Esophagus squamous epithelium (tissue), 5 donors: ENCODE measurements at places on chromosomes 7 and 10.

- DNase-seq = no peak
Measured at GRCh38 chr7:31487071-31487470, 26.8 kb upstream of the ITPRID1 start.

- no peak for DNase-seq
Measured at GRCh38 chr7:82443547-82444219, at the start of gene CACNA2D1. Gene CACNA2D1, minus strand, starts transcription at chr7:82443777.

DNA sequence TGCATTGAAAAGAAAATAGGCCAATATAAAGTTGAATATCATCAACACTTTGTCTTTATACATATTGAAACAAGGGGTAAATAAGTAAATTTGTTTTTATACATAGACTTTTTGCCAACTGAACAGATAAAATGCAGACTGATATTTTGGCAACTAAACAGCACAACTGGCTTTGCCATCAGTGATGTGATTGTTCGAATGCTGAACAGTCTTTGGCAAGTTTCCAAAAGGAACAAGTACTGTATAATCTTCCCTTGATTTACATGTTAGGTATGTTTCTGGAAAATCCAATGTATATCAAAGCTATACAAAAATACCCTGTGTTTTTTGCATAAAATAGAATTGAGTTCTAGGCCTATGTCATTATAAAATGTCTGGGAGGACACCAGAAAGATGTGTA lies 18.2 kb upstream of the ANKRD1 start:
- no peak for DNase-seq

- no peak for DNase-seq
Measured at GRCh38 chr7:27587429-27587828, 75.3 kb downstream of the HIBADH start.

DNA sequence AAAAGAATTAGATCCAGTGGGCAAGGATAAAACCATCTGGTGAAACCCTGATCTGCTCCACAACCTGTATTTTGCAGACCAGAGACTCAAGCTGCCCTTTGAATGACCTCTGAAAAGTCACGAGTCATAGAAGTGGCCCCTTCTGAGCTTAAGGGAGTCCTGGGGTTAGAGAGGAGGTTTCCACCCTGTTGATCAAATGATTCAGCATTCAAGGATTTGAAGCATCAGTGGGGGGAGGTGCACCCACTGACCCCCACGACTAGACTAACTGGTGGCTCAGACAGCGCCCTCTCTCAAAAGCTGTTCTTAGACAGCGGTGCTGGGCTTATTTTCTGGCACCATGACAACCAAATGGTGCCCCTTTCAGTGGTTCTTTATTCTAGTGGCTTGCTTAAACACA lies 44.3 kb downstream of the PLCE1 start:
- no peak for DNase-seq

DNA sequence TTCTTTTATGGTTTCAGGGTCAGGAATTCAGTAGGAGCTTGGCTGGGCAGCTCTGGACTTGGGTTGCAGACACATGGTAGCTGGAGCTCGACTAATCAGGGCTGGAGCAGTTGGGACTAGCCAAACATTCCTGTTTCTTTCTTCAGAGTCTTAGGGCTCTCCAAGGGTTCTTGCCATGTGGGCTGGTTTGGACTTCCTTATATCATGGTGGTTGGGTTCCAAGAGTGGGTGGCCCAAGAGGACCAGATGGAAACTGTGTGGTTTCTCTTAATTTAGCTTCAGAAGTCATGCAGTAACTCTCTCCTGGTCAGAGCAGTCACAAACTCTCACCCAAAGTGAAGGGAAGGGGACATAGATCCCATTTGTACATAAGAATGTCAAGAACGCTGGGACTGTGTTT lies 270.1 kb upstream of the FZD1 start:
- no peak for DNase-seq

- no peak for DNase-seq
Measured at GRCh38 chr10:66394342-66395063, 531.3 kb upstream of the LRRTM3 start.

- DNase-seq = no peak
Measured at GRCh38 chr10:100370714-100371481, 23.9 kb downstream of the SCD start.

DNA sequence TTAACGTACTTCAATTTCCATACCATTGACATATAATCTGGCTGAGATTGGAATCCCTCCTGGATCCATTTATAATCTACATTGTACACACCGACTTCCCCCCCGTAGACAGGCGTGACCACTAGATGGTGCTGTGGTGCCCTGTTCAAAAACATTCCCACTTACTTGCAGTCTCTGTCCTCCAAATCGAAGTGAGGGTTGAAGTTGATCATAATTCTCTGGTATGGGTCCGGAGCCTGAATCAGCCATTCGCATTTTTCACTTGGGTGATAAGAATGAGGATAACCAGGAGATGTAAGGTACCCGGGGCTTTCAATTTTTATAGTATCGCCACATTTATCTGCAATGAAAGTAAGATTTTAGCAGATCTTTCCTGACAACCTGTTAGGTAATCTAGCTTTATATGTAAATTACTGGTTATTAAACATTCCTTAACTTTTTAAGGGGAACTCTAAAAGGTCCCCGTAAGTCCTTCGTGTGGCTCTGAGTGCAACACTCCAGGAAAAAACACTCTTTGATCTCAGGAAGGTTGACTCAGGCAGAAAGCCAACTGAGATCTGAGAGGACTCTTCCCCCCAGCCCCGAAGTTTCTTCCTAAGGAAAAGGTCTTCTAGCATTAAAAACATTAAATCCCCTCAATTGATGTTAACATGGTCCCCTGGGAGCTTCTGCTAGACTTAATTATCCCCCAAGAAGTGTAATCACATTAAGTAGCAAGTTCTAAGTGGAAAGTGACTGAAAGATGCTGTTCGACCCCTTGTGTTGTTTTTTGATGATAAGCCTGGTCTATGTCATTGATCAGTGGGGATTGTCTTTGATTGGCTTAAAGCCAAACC lies 3.7 kb downstream of the NRP1 start:
- no peak for DNase-seq

GRCh38 chr7:48296966-48297365 lies 125.7 kb downstream of the ABCA13 start:
- no peak for DNase-seq

GRCh38 chr10:91614225-91614624 lies 18.6 kb downstream of the PPP1R3C start:
- DNase-seq = no peak

GRCh38 chr10:16116404-16117304 lies 256.3 kb upstream of the MINDY3 start:
- DNase-seq = no peak

DNA sequence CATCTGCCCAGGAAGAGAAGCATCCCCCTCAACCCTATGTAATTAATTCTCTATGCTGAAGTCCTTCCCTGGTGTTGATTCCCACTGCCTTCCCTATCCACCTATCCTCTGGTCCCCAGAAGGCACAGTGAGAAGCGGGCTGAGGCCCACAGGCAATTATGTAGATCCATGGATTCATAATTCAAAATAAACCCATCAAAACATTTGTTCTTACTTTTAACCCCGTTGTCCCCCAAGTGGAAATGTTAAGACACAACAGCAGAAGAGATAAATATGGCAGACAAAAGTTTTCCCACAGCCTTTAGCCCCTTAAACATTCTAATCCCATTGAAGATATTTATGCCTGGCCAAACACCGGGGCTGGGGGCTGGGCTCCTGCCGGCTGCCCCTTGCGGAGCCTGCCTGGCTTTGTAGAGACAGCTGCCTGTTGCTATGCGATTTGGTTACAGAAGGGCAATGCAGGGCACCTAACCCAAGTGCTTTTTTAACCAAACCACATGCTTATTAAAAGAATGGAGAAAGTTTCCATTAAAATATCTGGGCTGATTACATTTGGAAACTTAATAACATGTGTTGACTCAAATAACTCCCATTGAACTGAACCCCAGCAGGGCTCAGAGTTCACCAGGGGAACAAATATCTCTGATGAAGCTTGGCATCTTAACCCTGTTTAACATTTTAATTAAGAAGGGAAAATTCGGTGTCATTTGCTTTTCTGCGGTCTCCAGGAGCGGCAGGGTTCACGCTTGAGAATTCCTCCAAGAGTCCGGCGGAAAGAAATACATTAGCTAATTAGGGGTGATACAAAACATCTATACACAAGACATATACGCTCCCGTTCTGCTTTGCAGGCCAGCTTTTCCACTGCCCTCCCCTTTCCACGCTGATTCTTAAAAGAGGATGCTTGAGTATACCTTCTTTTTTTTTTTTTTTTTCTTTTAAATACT lies 110.8 kb upstream of the FGFR2 start:
- no peak for DNase-seq

DNA sequence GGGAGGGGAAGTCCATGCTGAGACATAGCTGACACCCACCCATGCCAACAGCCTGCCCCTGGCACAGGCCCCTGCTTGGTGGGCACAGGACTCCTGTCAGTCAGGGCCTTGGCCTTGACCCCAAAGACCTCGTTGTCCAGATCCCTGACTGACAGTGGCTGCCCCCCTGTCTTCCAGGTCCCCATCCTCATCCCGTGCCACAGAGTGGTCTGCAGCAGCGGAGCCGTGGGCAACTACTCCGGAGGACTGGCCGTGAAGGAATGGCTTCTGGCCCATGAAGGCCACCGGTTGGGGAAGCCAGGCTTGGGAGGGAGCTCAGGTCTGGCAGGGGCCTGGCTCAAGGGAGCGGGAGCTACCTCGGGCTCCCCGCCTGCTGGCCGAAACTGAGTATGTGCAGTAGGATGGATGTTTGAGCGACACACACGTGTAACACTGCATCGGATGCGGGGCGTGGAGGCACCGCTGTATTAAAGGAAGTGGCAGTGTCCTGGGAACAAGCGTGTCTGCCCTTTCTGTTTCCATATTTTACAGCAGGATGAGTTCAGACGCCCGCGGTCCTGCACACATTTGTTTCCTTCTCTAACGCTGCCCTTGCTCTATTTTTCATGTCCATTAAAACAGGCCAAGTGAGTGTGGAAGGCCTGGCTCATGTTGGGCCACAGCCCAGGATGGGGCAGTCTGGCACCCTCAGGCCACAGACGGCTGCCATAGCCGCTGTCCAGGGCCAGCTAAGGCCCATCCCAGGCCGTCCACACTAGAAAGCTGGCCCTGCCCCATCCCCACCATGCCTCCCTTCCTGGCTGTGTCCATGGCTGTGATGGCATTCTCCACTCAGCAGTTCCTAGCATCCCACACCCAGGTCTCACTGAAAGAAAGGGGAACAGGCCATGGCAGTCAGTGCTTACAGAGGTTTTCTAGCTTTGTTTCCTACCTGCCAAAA lies 197.2 kb downstream of the EBF3 start:
- DNase-seq = no peak

DNA sequence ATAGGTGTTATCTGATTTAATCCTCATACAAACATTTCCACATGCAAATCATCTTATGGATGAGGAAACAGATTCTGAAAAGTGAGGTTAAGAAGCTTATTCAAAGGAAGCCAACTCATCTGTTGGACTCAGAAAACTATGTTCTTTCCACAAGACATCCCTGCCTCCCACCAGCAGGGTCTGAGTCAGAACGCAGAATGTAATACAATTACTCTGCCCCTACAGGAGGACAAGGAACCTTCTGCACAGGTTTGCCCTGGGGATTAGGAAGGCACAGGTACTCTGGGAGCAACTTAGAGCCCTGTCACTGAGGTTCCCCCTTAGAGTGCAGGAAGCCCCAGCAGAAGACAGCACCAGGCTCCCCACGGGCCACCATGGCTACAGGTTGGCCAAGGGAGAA lies 255.7 kb downstream of the TNS3 start:
- no peak for DNase-seq

- DNase-seq = no peak
Measured at GRCh38 chr10:43570971-43571370, 3.4 kb downstream of the ZNF239 start.

- DNase-seq = no peak
Measured at GRCh38 chr10:70943841-70944466, 55.6 kb upstream of the PCBD1 start.

DNA sequence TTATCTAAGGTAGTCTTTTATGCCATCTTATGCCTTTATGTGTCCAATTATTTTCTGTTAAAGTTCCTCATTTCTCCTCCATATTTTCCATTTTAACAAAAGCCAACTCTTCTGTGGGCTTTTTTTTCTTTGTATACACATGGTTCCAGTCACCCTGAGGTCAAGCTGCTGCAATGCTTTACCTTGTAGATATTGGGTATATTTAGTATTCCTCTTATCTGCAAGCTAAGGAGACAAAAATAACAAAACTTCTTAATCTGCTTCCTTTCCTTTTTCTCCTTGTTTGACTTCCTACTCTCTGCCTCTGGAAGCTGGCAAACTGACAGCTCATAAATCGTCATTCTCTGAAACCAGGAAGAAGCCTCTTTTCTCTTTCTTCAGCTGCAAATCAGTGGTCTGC lies 885.0 kb upstream of the LRRN3 start:
- no peak for DNase-seq

DNA sequence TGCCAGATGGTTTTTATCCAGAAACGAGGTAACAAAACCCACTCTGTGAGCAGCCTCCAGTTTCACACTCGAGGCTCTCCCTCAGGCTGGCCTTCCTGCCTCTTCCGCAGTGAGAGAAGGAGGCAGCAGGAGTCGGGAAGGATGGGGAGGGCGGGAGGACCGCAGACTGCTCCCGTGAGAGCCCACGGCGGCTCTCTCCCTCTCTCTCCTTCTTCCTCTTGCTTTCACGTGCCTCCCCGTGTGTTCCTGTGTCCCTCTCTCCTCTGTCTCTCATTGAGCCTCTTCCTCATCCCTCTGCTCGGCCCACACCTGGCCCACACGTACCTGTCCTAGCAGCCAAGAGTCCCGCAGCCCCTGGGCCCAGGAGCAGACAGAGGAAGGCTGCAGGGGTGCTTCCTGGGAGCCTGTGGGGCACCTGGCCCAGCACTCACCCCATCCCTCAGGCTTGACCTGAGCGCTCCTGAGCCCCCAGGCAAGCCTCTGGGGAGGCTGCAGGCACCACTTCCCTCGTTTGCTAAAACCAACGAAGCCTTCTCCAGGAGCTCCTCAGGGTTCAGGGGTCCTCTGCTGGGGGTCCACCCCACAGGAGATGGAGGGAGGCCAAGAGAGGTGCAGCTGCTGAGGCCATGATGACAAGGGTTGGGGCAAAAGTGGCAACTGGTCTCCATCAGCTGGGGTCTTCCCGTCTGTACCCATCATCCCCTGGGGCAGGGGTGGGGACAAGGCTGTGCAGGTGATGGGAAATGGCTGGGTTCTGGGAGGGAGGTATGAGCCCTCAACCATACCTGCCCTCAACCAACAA lies 13.6 kb downstream of the SPOCK2 start:
- DNase-seq = no peak

DNA sequence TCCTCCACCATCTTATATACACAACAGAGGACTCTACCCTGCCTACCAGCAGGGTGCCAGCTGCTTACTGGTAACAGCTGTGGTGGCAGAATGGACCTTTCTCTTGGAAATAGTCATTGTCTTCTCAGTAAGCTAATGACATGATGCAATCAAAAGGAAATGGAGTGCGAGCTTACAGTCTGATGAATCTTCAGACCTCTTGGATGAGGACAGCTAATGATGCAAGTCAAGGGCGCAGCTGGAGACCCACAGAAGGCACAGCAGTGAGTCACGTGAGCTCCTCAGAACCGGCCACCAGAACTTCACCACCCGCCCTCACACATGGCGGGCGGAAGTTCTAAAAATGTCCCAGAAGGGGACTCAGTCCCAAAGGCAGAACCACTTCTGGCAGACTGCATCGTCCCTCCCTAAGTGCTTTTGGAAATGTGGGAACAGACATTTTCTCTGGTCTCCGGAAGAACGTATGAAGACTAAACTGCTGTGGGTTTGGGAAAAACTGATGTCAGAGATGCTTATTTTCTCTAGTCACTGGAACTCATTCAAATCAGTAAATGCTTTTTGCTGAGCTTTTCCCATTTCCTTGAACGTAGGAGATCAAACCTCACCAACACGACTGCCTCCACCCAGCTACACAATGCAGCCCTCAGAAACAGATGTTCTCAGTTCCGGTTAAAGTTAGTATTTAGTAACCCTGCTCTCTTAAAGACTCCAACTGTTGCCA lies 96.4 kb downstream of the FAS start:
- DNase-seq = no peak

GRCh38 chr10:11138314-11139033 lies 120.8 kb downstream of the CELF2 start:
- no peak for DNase-seq
